CD4-positive, CD25-positive, alpha-beta regulatory T cell (primary cell): ENCODE measurements at places on chromosomes 12 and 14.

DNA sequence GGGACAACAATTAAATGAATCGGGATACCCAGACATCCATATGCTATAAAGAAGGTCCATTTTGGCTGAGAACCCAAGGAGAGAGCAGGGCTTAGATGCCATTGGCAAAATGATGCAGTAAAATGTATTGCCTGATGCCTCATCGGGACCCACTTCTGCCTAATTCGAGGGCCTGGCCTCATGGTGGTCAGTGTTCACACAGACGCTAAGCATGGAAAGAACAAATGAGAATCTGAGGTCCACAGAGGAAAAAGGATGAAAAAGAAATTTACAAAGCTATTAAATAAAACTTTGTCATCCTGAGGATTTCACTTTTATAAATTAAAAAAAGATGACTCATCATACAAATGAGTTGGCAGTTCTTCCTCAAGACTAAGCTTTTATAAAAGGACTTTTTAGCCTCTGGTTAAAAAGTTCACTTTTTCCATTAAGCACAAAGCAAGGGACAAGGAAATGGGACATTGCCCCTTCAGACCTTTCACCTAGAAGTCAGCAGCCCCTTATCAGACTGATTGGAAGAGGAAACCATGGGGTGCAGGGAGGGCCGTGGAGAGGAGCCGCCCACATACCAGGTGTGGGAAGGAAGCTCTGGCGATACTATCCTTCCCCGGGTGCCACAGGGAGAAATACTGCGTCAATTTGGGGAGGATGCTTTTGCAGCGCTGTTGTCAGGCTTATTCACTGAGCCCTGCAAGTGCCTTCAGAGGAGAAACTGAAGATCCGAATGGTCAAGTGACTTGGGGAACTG lies 176.0 kb downstream of the EGLN3 start:
- H3K27me3 ChIP-seq: no peaks in the 10 kb centered on the region
- no peaks in the 10 kb centered on the region for H3K4me1 ChIP-seq
- H3K27ac ChIP-seq: no peak overlapping the region
- no peak overlapping the region for H3K4me3 ChIP-seq
- no peaks in the 10 kb centered on the region for H3K36me3 ChIP-seq
- no peak for DNase-seq

DNA sequence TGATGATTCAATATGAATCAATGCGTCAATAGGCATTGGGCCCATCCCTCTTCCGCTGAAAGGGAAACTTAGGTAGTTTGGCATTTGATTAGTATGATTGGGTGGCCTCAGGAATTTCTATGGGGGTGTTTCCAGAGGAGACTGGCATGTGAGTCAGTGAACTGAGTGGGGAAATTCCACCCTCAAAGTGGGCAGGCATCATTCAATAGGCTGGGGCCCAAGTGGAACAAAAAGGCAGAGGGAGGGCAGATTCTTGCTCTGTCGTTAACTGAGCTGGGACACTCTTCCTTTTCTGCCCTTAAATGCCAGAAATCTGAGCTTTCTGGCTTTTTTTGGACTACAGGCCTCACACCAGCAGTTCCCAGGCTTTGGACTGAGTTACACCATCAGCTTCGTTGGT lies 373.5 kb downstream of the RPS29 start:
- H3K4me1 ChIP-seq: no peaks in the 10 kb centered on the region
- no peaks in the 10 kb centered on the region for H3K36me3 ChIP-seq
- no peak overlapping the region for H3K4me3 ChIP-seq
- H3K27me3 ChIP-seq: no peaks in the 10 kb centered on the region

GRCh38 chr14:38255673-38256532 lies at the start of gene CLEC14A:
CLEC14A (minus strand) TSS chr14:38256093; CDS start chr14:38256022, 71 bp downstream.
- peaks cover 15% of the 10 kb centered on the region for H3K4me1 ChIP-seq
- H3K4me3 ChIP-seq: peak within 1 kb of the TSS; percentile 44
- DNase-seq: peak; percentile 4
- no peak within 1 kb of the TSS for H3K27ac ChIP-seq
- peaks cover 16% of the 10 kb centered on the region for H3K27me3 ChIP-seq

- H3K4me3 ChIP-seq: no peak overlapping the region
- peak; percentile 75 for DNase-seq
- H3K4me1 ChIP-seq: no peaks in the 10 kb centered on the region
- no peak overlapping the region for H3K27ac ChIP-seq
- H3K27me3 ChIP-seq: no peaks in the 10 kb centered on the region
These were observed 39.2 kb downstream of the EFCAB11 start for GRCh38 chr14:89915114-89915878.

DNA sequence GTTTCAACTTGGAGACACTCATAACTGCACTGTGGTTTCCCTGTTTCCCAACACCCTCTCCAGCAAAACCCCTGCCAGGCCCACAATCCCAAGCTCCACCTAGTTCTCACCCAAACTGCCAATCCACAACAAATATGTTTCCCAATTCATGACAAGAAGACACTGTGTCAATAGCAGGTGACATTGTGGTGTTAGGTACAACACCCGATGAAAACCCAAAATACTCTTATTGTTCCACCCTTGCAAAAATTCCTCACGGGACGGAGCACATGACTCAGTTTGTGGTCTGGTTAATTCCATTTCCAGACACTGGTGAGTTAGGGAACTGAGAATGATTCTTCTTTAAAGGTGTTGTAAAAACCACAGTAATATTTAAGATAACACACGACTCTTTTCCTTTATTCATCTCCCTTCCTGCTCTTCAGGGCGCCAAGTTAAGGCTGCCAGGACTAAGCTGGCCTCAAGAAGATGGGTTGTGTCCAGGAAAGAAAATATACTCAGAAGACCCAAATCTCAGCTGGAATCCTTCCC lies 735.5 kb downstream of the MED13L start:
- H3K4me3 ChIP-seq: no peak overlapping the region
- H3K27ac ChIP-seq: no peak overlapping the region
- H3K4me1 ChIP-seq: no peaks in the 10 kb centered on the region
- H3K27me3 ChIP-seq: no peaks in the 10 kb centered on the region

DNA sequence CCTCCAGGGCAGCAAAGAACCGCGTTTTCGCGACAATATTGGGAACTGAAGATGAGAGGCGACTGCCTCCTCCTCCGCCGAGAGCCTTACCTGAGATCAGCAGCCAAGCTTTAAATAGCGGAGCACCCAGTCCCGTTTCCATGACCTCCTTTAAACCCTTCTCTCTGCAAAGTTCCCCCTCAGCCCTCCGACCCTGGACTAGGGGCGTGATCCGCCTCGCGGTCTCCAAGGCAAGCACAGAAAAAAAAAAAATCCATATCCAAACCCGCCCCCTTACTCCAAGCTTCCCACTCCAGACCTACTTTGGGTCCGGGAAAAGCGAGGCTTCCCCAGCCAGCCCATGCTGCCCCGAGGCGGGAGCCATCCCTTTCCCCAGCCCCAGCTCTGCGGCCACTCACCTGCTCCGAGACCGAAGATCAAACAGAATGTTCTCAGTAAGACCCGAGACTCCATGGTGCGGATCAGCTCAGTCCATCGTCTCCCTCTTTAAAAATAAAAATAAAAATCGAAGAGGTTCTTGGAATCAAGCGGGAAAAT lies 630 bp downstream of the NELL2 start:
- H3K27ac ChIP-seq: no peak overlapping the region
- H3K27me3 ChIP-seq: peaks cover 49% of the 10 kb centered on the region
- peaks cover 25% of the 10 kb centered on the region for H3K4me1 ChIP-seq
- no peak for DNase-seq

- DNase-seq: no peak
- H3K4me1 ChIP-seq: no peaks in the 10 kb centered on the region
- no peak overlapping the region for H3K4me3 ChIP-seq
- no peaks in the 10 kb centered on the region for H3K27me3 ChIP-seq
- no peaks in the 10 kb centered on the region for H3K36me3 ChIP-seq
- no peak overlapping the region for H3K27ac ChIP-seq
These were observed 342.3 kb downstream of the PDZRN4 start for GRCh38 chr12:41530441-41530840.

DNA sequence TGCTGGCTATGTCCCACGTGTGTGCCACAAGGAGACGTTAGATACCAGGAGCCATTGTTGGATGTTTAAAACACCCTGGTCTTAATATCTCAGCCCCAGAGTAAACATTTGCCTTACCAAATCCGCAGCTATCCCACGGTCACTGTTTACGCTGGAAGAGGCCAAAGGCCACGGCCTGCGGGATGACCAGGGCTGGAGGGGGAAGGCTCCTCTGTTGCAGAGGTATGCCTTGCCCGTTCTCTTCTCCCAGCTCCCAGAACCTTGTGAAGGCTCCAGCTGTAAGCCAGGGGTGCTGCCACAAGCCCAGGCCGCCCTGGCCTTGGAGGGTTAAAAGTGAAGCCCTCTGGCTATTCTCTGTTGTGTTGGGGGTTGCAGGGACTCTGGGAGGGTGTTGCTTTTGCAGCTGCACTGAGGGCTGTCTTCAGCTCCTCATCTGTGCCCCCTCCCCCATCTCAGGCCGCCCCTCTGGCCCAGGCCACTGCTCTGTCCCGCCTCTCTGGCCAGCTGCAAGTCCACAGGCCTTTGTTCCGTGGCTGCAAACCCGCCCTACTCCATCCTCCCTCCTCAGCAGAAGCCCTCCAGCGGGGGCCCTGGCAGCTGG lies 2.5 kb downstream of the PLEKHG3 start:
- no peaks in the 10 kb centered on the region for H3K36me3 ChIP-seq
- H3K4me1 ChIP-seq: peaks cover 59% of the 10 kb centered on the region
- no peak for DNase-seq
- peak overlapping the region; percentile 37 for H3K4me3 ChIP-seq
- no peak overlapping the region for H3K27ac ChIP-seq
- H3K27me3 ChIP-seq: peaks cover 12% of the 10 kb centered on the region

GRCh38 chr14:92696366-92696765 lies 52.1 kb downstream of the LGMN start:
- H3K27ac ChIP-seq: no peak overlapping the region
- DNase-seq: no peak
- no peak overlapping the region for H3K4me3 ChIP-seq
- peaks cover 14% of the 10 kb centered on the region for H3K4me1 ChIP-seq

DNA sequence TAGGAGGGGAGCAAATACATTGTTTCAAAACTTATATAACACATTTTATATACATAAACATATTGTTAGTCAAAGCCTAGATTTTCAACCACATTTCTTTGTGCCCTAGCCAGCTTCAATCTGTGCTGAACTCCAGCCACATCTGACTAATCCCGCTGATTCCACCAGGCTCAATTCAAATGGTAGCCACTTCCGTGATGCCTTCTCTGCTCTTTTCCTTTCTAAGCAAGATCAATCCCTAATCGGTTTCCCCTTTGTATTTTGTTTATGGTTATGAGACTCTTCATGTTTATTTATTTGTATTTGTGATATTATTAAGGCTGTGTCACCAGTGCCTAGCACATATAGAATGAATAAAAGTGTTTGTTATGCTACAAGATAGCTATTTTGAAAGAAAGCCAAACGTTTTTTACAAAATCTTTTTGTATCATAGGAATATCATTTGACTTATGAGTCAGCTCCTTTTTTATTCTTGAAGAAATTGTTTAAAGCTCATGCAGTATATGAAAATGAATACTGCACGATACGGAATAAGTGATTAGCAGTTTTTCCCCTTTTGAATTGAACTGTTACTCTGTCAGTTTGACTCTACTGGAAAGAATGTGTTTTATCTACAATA lies 110.2 kb downstream of the PLEKHA5 start:
- H3K36me3 ChIP-seq: no peaks in the 10 kb centered on the region
- H3K4me1 ChIP-seq: no peaks in the 10 kb centered on the region
- no peak overlapping the region for H3K4me3 ChIP-seq
- H3K27me3 ChIP-seq: peaks cover 2% of the 10 kb centered on the region
- no peak overlapping the region for H3K27ac ChIP-seq
- no peak for DNase-seq

DNA sequence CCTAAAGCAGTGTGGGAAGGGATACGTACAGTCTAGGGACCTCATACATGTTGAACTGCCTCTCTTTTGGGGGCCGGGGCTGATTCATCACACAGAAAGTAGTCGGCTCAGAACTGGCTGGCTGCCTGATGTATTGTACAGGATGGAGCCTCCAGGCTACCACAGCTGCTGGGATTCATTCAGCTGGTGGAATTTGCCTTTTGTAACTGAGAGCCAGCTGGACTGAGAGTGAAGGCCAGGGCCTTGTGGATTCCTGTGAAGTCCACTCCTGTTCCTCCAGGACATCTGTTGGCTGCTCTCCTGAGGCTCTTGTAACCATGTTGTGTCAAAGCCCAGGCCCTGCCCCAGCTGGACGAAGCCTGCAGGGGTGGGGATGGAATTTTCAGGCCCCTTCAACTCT lies 116.3 kb upstream of the PRICKLE1 start:
- H3K4me1 ChIP-seq: no peaks in the 10 kb centered on the region
- DNase-seq: no peak
- H3K4me3 ChIP-seq: no peak overlapping the region

DNA sequence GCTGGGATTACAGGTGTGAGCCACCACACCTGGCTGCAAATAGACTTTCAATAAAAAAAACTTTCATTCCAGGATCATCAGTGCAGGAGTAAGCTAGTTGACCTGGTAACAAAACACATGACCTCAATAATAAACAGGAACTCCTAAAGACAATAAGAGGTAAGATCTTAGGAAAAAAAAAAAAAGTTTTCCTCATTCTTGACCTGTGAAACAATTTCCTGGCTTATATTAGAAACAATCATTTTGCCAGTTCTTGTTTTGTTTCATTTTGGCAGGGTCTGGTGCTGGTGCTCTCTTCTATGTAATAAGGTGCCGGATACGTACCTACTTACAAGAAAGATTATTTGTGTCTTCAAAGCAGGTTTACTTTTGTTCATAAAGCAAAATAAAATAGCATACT lies 90.6 kb upstream of the AMN1 start:
- no peaks in the 10 kb centered on the region for H3K4me1 ChIP-seq
- H3K27ac ChIP-seq: no peak overlapping the region
- no peaks in the 10 kb centered on the region for H3K36me3 ChIP-seq
- no peak for DNase-seq

DNA sequence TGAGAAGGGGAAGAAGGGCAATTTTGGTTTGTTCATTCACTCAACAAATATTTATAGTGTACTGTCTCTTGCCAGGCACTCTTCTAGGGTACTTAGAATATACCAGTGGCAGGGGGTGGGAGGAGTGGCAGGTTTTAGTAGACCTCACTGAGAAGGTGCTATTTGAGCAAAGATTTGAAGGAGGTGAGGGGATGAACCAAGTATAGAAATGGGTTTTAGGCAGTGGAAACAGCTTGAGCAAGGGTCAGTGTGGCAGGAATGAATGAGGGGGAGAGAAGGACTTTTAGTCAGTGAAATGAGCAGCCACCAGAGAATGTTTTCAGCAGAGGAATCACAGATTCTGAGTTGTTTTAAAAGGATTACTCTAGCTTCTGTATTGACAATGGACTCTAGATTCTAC lies 2.3 kb downstream of the PRIM1 start:
- no peaks in the 10 kb centered on the region for H3K27me3 ChIP-seq
- H3K4me3 ChIP-seq: peak overlapping the region; percentile 32
- peak; percentile 11 for DNase-seq
- no peak overlapping the region for H3K27ac ChIP-seq
- peaks cover 12% of the 10 kb centered on the region for H3K4me1 ChIP-seq

DNA sequence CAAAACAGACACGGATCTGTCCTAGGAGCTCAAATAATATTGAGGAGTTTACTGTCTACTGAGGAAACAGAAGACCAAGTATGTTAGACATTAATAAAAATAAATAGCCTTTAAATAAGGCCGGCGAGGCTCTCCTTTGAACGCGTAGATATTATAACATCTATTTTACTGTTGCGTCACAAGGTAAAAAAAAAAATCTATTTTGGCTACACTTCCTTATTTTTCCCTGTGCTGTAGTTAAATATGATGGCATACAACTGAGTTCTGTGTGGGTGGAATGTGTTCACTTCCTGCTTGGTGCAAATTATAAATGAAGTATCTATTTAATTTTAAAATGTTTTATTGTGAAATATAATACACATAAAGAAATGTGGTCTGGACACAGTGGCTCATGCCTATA lies 17.2 kb upstream of the RAD52 start:
- H3K4me3 ChIP-seq: no peak overlapping the region
- no peaks in the 10 kb centered on the region for H3K27me3 ChIP-seq
- H3K4me1 ChIP-seq: no peaks in the 10 kb centered on the region
- no peaks in the 10 kb centered on the region for H3K36me3 ChIP-seq
- no peak overlapping the region for H3K27ac ChIP-seq
- no peak for DNase-seq
